H7 (cell line): ENCODE measurements at places on chromosomes 4 and X. TPM values are rescaled to one million over a fixed set of nuclear protein-coding genes. Genes with fewer than 3 reads are reported as not detected.

GRCh38 chrX:57083143-57083542 is 38.2 kb downstream of the SPIN2B start:
- DNase-seq, result peak; percentile 17

DNA sequence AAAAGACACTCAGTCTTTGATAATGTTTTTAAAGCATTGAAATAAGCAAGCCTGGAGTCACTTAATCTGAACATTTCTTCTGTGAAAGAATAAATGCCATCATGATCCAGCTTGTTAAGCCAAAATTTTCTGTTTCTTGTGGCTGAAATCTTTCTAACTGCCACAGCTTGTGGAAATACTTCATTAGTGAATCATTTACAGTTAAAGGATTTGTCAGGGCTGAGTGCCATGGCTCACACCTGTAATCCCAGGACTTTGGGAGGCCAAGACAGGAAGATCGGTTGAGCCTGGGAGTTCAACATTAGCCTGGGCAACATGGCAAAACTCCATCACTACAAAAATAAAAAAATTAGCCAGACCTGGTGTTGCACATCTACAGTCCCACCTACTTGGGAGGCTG is 93.3 kb upstream of the PDE5A start:
- DNase-seq, result no peak

- DNase-seq, result no peak
These were observed 46.9 kb downstream of the SEPTIN11 start for GRCh38 chr4:76996445-76996844.

DNA sequence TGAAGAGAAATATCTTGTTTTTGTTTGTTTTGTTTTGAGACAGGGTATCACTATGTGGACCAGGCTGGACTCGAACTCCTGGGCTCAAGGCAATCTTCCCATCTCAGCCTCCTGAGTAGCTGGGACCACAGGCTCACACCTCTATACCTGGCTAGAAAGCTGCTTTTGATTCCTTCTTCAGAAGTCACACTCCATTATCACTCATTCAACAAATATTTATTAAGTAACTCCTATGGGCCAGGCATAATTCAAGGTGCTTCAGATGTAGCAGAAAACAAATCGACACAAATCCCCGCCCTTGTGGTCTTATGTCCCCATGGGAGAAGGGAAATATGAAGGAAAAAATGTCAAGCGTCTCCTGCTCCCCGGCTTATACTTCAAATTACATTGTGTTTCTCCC is 72.6 kb upstream of the DHX15 start:
- no peak for DNase-seq

GRCh38 chrX:154295664-154296310 is at the start of gene TKTL1:
Gene TKTL1, plus strand, starts transcription at chrX:154295795. Its CDS starts 65 bp downstream, at chrX:154295860.
- no peak for DNase-seq

- no peak for DNase-seq
These were observed 108.6 kb downstream of the PALLD start for GRCh38 chr4:168605411-168605810.

DNA sequence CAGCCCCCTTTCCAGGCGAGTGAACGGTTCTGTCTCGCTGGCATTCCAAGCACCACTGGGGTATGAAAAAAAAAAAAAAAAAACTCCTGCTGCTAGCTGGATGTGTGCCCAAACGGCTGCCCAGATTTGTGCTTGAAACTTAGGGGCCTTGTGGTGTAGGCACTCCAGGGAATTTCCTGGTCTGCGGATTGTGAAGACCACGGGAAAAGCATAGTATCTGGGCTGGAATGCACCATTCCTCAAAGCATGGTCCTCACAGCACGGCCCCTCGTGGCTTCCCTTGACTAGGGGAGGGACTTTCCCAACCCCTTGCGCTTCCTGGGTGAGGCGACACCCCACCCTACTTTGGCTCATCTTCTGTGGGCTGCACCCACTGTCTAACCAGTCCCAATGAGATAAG is 516.8 kb upstream of the FAM241A start:
- DNase-seq, result no peak

DNA sequence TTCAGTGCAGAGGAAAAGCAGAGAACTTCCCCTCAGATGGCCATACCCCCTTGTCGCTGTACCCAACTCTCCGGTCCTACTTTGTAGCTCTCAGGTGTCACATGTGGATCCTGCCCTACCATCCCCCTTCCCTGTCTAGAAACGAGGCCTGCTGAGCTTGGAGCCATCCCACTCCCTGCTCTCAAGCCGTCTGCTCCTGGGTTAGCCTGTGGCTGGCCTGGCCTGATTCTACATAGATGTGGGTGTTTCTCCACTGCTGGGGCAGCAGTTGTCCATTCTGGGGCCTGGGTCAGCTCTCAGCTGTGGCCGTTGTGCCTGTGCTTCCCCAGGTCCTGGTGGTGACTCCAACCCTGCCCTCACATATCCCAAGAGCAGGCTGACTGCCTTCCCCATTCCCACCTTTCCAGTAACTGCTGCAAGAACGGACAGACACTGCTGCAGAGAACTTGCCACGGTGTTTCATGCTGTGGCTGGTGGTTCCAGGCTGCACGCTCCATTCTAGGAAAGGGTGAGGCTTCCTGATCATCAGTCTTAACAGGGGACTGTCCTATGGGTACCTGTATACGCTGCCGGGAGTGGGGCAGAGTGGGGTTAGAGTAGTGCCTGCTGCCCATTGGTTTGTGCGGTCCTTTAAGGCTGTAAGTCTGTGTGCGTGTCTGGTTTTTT is 3.6 kb downstream of the IL9R start:
- peak; percentile 8 for DNase-seq

- DNase-seq, result peak; percentile 0
These were observed 72.8 kb upstream of the NLRP2B start for GRCh38 chrX:57752866-57753265.

GRCh38 chr4:139163806-139164206 is 13.2 kb downstream of the ELF2 start:
- no peak for DNase-seq

DNA sequence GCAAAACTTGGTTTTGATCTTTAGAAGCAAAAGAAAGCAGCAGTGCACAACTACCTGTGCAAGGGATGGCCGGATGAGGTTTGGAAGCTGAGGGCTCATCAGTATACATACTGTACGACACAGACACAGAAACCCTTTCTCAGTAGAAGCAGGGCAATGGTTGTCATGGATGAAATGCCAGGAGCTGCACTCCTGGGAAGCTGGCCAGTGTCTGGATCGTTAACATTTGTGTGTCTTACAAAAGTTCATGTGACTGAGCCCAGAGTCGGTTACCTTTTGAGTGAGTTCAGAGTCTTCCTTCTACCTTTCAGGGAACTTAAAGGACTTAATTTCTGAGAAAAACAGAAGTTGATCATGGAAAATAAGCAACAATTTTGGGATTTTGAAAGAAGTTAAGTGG is 230.3 kb downstream of the APBB2 start:
- no peak for DNase-seq

DNA sequence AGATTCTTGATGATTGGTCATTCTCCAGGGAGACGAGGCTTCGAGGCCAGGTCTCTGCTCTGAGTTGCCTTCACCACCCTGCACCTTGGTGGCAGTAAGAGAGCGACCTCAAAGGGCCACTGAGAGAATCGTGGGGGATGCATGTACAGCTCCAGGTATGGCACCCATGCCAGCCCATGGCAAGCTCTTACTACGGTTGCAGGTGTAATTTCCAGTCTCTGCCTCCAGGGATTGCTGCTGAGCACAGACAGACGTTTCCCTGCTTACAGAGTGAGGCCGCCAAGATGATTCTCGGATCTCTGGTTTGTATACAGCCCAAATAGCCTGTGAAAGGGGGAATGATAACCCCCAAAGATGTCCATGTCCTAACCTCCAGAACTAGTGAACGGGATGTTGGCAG is 16.3 kb upstream of the DRD5 start:
- peak; percentile 54 for DNase-seq

The TRAM1L1 gene
- 1.9 and 2.9 TPM in 2 replicates for total RNA-seq

The FAM47E gene
- 0.17 and 1.4 TPM in 2 replicates for total RNA-seq

The TMSB15C gene
- 3.5 and 5.2 TPM in 2 replicates for total RNA-seq

The RBM46 gene
- 0.73 and 2.3 TPM in 2 replicates for total RNA-seq

The PDK3 gene
- total RNA-seq, result 29.3 and 43.6 TPM in 2 replicates

The UGT2B7 gene
- total RNA-seq, result not detected in 2 replicates

The TRIM75 gene
- total RNA-seq, result not detected in 2 replicates
